Stimulated activated CD8-positive, alpha-beta memory T cell treated with anti-CD3 and anti-CD28 coated beads, Interleukin-7, amount 100 ng/mL, for 48 hours (primary cell): ENCODE measurements at places on chromosomes 13 and 19.

- peak; percentile 77 for DNase-seq
Observed at GRCh38 chr19:1266129-1266915, 2.8 kb upstream of the CIRBP start.

GRCh38 chr13:44848920-44849676 lies 140.2 kb downstream of the NUFIP1 start:
- DNase-seq: no peak

DNA sequence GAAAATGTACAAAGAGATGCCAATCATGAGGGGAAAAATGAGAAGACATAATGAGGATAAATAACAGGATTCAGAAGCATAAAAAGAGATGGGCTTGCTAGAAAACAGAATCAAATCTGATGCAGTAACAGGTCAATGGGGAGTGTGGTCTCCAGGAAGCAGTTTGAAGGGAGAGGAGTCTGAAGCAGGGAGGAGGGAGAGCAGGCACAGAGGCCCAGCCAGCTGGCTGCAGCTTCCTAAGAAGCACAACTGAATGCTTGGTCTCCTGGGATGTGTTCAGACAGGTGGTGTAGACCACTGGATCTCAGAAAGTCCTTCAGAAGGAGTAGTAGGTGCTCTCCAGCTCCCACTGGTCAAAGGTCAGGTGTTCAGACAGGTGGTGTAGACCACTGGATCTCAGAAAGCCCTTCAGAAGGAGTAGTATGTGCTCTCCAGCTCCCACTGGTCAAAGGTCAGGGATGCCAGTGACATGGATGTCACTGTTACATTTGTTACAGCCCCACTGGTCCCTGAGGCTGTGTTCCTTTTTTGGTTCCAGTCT lies 68.3 kb upstream of the UBAC2 start:
- DNase-seq: no peak

- DNase-seq: no peak
Observed at GRCh38 chr13:49367640-49368422, 76.0 kb downstream of the CAB39L start.

DNA sequence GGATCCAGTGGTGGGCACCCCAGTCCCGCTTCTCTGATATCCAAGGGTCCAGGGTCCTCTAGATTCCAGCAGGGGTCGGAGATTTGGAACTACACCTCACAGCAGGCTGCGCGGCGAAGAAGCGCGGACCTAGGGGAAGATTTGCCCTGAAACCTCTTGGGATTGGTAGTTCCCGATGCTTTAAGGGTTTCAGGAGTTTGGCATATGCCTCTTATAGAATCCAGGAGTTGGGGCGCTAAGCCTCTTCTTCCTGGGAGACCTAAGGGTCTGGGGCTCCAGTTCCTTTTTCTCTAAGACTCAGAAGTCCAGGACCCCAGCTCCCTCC lies 349 bp downstream of the BCL2L12 start:
- DNase-seq: no peak

GRCh38 chr19:47398707-47399597 lies 20.4 kb downstream of the MEIS3 start:
- DNase-seq: no peak

DNA sequence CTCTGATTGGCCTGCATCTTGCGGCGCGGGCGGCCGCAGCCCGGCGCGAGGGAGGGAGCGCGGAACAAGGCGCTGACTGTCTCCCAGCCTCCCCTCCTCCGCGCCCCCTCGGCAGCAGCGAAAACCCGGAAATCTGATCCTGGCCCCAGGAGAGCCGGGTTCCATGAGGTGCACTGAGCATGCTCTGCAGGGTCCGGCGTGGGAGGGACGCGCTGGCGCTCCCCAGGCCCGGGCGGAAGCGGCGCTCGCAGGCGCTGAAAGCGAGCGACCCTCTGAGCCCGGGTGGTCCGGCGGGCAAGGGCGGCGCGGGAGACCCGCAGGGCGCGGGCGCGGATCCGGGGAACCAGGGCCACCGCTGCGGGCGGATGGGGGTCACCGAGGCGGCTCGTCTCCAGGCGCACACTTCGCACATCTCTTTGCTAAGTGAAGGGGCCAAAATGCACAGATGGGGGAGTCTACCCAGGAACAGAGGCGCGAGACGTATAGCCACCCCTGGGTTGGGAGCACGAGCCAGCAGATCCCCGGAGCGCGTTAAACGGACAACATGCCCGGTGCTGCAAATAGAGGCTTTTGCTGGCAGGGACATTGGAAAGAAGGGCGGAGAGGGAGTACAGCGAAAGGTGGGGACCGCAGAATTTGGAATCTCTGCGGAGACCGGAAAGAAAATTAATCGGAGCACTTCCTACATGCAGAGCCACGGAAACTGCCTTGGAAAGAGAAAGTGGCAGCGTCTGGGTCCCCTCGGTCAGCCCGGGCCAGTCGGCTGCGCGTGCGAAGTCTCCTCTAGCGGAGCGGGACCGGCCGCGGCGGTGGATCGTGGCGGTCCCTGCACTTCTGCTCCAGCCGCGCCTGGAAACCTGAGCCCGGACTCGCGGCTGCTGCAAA lies 510 bp upstream of the PCDH9 start:
- DNase-seq: peak; percentile 73

DNA sequence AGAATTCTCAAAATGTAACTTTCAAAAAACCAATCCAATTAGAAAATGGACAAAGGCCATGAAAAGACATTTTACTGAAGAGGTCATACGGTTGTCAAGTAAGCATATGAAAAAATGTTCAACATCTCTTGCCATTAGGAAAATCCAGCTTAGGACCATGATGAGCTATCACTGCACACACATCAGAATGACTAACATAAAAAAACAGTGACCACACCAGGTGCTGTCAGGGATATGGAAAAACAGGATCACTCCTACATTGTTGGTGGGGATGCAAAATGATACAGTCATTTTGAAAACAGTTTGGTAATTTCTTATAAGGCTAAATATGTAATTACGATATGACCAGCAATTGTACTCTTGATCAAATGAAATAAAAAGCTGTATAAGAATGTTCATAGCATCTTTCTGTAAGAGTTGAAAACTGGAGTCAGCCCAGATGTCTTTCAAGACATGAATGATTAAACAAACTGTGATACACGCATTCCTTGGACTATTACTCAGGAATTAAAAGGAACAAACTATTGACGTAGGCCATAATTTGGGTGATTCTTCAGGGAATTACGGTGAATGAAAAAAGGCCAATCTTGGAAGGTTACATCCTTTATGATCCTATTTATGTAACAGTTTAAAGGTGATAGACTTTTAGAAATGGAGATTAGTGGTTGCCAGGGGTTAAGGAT lies 26.9 kb upstream of the RCBTB2 start:
- DNase-seq: no peak

DNA sequence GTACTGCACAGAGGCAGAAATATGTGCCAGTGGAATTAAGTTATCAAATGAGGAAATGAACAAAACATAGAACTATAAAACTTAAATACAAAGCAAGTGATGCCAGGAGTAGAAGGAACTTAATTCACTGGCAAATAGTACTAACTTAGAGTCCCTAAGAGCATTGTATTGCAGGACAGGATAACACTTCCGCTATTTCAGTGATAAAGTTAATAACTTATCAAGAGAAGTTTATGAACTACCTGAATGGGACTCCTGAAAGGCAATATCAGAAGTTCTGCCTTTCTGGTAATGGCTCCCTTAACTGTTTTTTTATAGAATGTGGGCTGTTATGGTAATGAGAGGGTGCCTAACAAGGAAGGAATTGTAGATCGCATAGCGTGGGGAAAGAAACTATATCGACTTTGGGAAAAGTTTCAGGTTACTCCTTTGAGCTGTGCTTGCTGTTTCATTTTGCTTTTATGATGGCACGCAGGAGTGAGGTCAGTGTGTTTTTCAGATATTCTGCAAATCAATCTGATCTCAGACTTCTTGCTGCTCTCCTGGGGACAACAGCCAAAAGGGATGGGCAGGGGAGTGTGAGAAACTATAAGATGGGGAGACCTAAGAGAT lies 95.3 kb upstream of the MLNR start:
- no peak for DNase-seq

- DNase-seq: no peak
Observed at GRCh38 chr19:13153569-13154240, 3.5 kb downstream of the IER2 start.

DNA sequence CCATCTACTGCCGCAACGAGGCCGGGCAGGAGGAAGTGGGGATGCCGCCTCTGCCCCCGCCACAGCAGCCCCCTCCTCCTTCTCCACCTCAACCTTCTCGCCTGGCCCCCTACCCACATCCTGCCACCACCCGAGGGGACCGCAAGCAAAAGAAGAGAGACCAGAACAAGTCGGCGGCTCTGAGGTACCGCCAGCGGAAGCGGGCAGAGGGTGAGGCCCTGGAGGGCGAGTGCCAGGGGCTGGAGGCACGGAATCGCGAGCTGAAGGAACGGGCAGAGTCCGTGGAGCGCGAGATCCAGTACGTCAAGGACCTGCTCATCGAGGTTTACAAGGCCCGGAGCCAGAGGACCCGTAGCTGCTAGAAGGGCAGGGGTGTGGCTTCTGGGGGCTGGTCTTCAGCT lies 3.4 kb upstream of the NUP62 start:
- DNase-seq: no peak

- no peak for DNase-seq
Observed at GRCh38 chr13:56102641-56103040, 1038.1 kb upstream of the PRR20A start.
